IgD-negative memory B cell (primary cell): ENCODE measurements at places on chromosomes 16 and 17. TPM values are rescaled to one million over a fixed set of nuclear protein-coding genes. Genes with fewer than 3 reads are reported as not detected.

Gene SLC12A3
- 1.6 TPM for polyA plus RNA-seq

Gene TP53TG3F
- polyA plus RNA-seq: not detected

Gene CFAP97D1
- polyA plus RNA-seq: not detected

Gene PYY
- polyA plus RNA-seq: not detected

Gene SALL1
- polyA plus RNA-seq: not detected

Gene SLC5A10
- 0.79 TPM for polyA plus RNA-seq

Gene WSB1
- 261 TPM for polyA plus RNA-seq

Gene MGRN1
- 8.5 TPM for polyA plus RNA-seq

Gene SYNGR3
- polyA plus RNA-seq: 4.9 TPM

Gene TBC1D3B
- polyA plus RNA-seq: 0.84 TPM

Gene SOX15
- not detected for polyA plus RNA-seq
